ENCODE measurements at places on chromosomes 12 and 14.

DNA sequence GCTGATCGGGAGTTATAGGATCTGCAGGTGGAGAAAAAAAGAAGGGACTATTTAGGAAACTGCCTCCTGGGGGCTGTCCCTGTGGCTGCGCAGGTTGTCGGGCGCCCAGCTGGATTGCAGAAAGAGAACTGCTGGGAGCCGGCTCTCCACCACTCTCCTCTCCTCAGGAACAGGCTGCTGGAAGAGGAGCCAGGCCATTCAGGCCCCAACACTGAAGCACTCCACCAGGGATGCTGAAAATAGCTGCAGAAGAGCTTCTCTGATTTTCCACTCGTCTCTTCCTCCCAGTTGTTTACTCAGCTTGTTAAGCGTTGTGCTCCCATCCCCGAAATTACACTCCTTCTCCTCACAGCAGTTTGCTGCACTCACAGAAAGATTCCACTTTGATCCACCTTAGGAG lies 347.3 kb downstream of the GLT1D1 start:
- DNase-seq = no peak

DNA sequence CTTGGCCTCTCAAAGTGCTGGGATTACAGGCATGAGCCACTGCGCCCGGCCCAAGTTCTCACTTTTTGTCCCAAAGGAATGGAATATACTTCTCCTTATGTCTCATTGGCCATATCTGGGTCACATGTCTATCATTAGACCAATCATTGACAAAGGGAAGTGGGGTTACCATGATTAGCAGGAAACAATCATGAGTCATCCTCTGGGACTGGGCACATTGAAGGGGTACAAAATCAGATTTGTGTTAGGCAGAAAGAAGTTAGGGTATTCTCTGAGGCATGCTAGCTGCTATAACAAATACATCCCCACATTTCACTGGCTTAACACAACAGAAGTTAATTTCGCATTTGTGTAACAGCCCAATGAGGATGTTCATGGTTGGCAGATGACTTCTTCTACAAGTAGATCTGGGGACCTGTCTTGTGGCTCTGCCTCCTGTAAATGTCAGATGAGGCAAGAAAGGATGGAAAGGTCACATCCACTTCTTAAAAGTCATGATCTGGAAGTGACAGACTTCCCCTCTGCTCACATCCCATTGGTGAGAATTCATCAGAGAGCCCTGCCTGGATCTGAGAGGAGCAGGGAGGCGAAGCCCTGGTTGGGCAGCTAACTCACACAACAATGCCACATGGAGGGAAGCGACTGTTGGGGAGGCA lies 3.1 kb downstream of the CCDC63 start:
- no peak for DNase-seq

GRCh38 chr14:24389226-24389848 lies 9.5 kb upstream of the NYNRIN start:
- DNase-seq = no peak

DNA sequence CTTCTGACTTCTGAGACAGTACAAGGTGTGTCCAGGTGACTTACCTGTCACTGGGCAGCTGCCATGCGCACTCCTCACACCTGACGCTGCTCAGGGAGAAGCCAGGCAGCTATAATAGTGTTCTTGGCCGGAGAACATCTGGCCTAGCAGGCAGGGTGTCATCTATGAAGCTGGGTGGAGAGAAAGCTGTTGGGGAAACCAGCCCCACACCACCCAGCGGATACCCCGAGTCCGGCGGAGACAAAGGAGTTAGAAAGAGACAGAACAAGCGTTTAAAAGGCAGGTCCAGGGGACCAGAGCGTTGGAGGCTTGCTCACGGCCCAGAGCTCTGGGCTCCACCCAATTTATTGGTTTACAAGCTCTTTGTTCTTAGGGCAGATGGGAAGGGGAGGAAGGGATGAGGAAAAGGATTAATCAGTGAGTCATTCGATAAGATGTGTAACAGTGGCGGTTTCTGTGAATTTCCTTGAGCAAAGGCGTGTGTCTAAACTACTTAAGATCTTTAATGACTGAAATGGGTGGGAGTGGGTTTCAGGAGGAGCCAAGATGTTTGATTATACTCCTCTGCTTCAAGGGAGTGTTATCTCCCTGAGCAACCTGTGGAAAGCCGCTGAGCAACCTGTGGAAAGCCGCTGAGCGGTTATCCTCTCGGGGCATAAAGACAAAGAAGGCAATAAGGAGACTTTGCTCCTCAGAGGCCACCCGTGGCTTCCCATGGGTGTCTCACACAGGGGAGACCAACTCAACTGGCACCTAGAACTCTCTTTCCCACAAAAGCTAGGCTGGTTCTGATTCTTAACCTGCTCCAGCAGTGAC lies at the start of gene GALNT8:
GALNT8 (plus strand) TSS at position 580 of the 816 bp plus-strand sequence. CDS start 278 bp downstream, outside the sequence.
- no peak for DNase-seq

- DNase-seq = no peak
These were observed 203.9 kb upstream of the C14orf180 start for GRCh38 chr14:104375551-104376201.

DNA sequence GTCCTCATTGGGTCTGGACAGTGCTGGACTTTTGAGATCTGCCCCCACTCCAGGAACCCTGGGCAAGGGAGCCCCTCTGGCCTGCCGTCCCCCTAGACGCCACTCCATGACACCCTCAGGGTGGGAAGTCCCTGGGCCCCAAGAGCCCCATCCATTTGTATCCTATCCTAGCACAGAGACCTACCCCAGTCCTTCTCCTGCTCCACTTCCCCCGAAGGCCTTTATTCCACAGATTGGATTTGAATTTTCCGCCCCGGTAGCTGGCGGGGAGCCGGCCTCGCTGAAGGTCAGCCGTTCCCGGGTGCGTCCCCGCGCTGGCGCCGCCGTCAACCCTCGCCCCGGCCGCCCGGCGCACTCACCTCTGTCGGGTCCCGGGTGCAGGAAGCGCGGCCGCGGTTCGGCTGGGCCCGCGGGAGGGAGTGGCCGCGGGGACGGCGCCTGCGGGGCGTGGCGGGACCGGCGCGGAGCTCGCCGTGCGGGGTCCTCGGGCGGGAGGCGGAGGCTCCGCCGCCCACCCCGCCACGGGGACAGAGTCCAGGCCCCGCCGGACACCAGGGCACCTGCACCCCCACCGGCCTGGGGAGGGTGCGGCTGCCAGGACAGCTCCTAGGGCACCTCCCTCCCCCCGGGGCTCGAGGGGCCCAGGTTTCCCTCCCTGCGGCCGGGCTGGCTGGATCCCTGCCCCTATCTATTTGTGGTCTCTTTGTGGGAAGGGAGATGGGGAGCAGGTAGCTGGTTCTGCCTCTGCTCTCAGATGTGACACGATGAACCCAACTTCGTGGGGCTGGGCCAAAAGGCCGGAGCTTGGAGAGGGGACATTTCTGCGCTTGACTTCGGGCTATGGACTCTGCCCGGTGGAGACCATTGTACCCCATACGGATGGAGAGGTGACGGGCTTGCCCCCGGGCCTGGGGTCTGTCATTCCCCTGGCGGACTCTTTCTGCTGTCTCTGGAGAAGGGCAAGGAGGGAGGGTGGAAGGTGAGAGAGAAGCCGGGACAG lies 19.9 kb upstream of the GPR68 start:
- DNase-seq = no peak

DNA sequence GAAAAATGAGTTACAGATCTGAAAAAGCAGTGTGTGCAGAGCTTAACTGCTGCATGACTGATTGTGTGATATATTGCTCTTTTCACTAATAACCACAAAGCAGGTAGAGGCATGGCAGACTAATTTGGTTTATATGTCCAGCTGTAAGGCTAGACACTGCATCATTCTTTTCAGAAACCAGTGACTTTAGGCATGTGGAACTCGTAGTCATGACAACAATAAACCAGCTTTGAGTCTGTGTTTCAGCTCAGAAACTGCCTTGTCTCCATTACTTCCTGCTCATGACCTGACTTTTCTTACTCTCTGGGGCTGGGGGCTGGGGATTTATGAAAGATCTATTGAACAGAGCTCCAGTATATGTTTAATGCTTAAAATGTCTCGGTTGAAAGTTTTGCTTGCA lies 146.8 kb upstream of the LRIG3 start:
- no peak for DNase-seq

DNA sequence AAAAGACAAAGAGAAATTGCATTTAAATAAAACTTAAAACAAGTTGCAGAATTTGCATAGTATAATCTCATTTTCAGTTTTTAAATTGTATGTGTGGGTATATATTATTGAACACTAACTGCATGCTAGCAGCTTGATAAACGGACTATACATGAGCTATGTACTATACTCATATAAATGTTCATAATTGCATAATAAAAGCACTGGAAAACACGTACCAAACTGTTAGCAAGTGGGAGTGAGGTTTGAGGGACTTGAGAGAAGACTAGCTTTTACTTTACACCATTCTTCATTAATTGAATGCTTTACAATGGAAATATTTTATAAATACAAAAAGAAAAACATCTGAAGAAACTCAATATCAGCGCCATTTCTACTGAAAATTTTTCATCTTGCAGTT lies 32.2 kb upstream of the MDM1 start:
- no peak for DNase-seq

- DNase-seq = no peak
These were observed 166.9 kb downstream of the BRMS1L start for GRCh38 chr14:35992816-35993683.

DNA sequence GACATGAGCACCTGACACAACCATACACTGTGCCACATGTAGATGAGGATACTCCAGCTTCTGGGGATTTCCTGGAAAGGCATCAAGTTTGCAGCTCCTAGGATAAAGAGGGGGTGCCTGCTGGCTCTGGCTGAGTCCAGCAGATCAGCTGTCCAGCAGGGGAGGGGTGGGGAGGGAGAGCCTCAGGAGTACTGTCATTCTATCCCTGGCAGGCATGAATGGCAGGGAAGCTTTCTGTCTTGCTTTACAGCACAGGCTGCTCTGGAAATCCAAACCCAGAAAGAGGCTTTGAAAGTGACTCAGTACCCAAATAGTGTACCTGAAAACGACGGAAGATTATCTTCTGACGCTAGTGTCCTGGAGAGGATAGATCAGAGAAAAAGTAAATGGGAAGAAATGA lies 32.2 kb downstream of the SLC8A3 start:
- DNase-seq = no peak

DNA sequence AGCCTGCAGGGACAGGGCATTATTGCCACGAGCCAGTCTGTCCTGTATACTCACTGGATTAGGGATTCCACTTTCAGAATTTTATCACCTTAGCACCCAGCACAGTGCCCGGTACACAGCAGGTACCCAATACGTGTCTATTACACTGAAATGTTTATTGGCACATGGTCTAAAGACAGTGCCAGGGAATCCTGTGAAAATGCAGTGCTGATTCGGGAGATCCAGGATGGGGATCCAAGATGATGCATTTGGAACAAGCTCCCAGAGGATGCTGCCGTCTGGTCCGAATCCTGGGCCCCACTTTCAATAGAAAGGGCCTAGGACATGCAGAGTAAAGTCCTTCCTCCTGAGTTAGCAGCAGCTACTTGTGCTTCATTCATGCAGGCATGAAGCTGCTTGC lies 230.7 kb downstream of the CACNA1C start:
- no peak for DNase-seq

DNA sequence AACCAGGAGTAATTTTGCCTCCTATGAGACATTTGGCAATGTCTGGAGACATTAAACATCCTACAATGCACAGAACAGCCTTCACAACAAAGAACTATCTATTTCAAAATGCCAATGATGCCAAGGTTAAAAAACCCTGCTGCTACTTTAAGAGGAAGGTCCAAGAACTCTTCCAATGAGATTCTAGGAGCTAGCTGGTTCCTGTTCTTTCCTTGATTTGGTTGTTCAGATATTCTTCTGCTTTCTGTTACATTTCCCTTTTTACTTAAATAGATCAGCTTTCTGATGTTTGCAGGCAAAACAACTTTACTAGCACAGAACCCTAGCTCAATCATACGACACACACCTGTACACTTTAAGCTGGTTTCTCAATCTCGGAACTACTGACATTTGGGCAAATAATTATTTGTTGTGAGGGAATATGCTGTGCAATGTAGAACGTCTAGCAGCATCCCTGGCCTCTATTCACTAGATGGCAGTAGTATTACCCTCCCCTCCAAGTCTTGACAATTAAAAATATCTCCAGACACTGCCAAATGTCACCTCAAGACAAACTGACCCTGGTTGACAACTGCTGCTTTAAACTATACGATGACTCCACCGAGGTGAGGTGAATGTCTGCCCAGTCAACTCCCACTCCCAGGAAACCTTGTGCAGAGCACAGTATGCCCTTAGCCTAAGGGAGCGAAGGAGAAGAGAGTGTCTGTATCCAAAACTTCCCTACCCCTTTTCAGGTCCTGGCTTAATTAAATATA lies 4.4 kb downstream of the BLTP3B start:
- no peak for DNase-seq

DNA sequence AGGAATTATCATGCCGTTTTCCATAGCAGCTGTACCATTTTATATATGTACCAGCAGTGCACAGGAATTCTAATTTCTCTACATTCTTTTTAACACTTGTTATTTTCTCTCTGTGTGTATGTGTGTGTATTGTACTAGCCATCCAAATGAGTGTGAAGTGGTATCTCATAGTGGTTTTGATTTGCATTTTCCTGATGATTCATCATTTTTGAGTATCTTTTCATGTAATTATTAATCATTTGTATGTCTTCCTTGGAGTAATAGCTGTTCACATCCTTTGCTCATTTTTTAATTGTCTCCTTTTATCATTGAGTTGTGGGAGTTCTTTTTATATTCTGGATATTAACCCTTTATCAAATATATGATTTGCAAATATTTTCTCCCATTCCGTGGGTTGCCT lies 95.6 kb upstream of the MANSC4 start:
- DNase-seq = no peak

DNA sequence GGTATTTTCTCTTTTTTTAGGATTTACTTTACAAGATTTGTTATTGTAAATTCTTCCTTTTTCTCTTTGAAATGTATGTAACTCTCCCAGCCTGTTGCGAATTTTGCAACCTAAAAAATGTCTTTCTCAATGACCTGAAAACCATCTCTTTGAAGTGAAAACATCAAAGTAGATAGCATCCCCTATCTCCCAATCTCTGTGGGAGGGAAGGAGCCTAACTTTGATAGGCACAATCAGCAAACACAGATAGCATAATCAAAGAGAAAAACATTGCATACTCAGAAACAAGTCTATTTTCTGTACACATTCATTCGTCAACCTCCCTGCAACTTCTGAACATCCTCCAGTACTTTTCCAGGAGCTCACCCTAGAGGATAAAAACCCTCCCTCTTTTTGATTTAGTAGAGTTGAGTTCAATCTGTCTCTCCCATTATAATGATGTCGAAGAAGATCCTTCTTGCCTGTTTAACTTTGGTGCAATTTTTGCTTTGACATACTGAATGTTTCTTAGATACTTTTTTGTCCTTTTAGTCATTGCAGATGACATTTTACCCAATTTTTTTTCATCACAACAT lies 849.2 kb upstream of the LRFN5 start:
- no peak for DNase-seq

DNA sequence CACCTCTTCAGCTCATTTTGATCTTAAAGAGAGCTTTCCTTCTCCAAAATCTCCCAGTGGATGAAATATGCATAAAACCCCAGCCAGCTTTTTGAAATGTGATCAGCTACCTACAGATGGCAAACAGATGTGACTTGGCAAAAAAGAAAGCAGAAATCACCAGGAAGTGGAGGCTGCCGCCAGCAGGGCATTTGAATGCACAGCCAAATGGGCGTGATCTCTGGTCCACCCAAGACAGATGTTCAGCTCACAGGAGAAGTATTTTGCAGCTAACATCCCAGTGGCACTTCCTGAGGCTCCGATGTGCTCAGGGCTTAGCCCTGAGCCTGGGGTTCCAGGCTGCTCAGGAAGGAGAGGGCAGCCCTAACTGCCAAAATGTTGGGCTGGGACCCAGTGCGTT lies 78.3 kb downstream of the LGMN start:
- no peak for DNase-seq

Data from activated CD4-positive, alpha-beta T cell treated with anti-CD3 and anti-CD28 coated beads for 24 hours (primary cell).